ENCODE measurements at places on chromosomes 3 and 15.

- no peak for DNase-seq
Observed at GRCh38 chr3:102460579-102460978, 25.8 kb downstream of the ZPLD1 start.

GRCh38 chr3:126431103-126431534 is 36.4 kb downstream of the CFAP100 start:
- DNase-seq = no peak

- no peak for DNase-seq
Observed at GRCh38 chr3:61637088-61638051, 76.0 kb downstream of the PTPRG start.

GRCh38 chr3:186003610-186004009 is 65.8 kb upstream of the TRA2B start:
- no peak for DNase-seq

GRCh38 chr15:67762610-67763368 is 62.5 kb upstream of the SKOR1 start:
- DNase-seq = no peak

DNA sequence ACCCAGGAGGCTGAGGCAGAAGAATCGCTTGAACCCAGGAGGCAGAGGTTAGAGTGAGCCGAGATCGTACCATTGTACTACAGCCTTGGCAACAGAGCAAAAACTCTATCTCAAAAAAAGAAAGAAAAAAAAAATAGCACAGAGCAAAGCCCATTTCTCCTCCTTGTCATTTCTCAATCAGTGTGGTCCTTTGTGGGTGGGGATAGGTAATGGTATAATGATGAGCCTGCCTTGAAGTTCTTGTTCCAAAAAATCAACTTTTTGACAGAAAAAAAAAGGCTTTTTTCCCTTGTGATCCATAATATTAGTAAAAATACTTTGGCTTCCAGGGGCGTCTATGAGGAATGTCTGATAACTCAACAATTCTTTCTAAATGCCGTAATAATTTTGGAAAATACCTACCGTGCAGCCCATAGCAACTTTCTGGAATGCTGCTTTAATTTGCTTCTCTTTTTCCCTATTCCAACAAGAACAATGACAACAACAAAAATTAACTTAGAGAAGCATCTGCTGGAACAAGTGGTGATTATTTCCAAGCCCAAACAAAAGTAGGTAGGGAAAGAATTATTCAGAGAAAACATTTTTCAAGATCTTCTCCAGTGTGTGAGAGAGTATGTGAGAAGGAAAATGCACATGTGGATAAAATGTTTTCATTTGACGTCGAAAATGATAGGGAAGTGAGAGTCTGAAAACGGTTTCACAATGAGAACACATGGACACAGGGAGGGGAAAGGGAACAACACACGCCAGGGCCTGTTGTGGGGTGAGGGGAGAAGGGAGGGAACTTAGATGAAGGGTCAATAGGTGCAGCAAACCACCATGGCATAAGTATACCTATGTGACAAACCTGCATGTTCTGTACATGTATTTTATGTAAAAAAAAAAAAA is 337.8 kb downstream of the RBMS3 start:
- no peak for DNase-seq
